ENCODE measurements at places on chromosomes 2 and 18.

GRCh38 chr2:81445176-81445575 is 1140.6 kb upstream of the LRRTM1 start:
- no peak for DNase-seq

GRCh38 chr2:122167515-122167914 is 412.1 kb downstream of the TSN start:
- no peak for DNase-seq

DNA sequence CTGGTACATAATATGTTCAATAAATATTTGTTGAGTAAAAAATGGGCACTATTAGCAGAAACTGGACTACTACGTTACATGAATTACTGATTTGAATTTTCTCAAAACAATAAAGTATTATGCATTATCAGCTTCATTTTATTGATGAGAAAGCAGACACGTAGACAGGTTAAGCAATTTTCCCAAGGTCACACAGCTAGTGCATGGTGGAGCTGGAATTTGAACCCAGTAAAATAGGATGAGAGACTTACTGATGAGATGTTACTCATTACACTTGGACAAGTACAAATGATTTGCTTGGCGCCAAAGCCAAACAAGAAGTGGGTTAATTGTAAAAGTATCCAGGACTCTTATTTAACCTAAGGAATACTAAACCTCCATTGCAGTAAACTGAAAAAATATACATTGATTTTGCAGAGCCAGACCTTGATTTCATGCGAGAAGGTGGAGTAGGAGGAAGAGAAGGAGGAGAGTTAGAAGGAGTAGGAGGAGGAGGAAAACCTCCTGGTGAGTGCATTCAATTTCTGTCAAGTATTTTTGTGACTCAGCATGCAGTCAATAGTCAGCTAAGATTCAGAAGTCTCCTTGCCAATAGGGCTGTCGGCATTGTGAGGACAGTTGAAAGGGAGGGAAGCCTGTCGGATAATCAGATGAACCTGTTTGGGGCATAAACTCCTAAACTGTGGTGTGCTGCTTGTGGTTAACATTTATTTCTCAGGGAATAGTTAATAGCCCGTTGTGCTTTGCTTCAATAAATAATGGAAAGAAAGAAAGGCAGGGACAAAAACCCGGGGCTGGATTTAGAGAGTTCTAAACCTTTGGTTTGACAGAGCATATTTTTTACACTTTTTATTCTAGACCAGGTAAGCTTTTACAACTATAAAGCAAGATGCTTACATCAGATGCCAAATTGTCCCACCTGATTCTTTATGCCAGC is 77.0 kb upstream of the TACR1 start:
- no peak for DNase-seq

DNA sequence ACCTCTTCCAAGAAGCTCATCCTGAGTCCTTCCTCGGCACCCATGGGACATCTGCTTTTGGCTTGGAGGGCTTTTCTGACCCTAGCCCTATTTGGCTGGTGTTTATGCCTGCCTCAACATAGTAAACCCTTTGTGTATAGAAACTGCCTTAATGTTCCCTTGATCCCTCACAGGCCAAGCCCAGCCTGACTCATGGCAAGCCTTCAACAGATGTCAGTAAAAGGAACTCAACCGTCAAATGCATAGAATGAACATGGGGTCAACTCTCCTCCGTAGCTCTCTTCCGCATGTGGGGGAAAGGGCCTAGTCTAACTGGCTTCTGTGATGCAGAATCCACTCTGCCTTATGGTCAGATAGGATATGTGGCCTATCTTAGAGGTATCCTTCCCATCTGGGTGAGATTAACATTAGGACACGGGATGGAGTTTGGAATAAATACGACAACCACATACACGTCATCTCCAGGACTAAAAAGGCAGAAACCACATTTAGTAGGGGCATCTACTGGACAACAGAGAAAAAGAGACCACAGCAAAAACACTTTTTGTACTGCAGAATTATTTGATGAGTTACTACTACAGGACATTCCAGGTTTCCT is 2.5 kb upstream of the NPAS2 start:
- no peak for DNase-seq

GRCh38 chr18:38790303-38790702 is 1224.7 kb upstream of the CELF4 start:
- no peak for DNase-seq

GRCh38 chr2:126822115-126822514 is 76.6 kb upstream of the TEX51 start:
- DNase-seq, result no peak

GRCh38 chr2:145066151-145066661 is 546.3 kb upstream of the ZEB2 start:
- DNase-seq, result no peak

DNA sequence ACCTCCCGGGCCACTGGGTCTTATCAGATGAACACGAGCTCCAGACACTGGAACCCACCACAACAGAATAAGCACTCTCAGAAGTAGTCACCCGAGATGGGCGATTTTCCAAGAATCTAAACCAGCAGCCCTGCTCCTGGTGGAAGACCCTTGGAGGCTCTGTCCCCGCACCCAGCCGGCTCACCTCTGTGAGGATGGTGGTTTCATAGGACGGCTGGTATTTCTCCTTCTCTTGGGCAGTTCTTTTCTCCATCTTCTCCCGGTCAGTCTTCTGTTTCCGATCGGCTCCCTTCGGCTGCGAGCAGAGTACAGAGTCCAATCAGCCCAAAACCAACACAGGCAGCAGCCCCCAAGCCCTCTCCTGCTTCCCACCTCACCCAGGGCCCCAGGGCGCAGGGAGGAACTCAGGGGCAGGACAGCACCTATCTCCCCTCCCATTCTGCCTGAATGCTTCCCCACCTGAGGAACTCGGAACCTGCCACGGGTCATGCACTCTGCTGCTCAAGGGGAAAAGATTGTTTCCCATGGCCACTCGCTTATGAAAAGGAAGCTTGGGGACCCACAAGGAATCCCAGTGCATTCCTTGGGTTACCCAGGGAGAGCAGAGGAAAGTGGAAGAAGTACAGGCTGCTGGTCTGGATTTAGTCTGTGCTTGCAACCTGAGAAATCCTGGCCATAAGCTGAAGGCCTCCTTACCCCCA is 42.7 kb downstream of the TFCP2L1 start:
- no peak for DNase-seq

- DNase-seq, result no peak
Measured at GRCh38 chr2:206211657-206212255, 52.1 kb downstream of the EEF1B2 start.

DNA sequence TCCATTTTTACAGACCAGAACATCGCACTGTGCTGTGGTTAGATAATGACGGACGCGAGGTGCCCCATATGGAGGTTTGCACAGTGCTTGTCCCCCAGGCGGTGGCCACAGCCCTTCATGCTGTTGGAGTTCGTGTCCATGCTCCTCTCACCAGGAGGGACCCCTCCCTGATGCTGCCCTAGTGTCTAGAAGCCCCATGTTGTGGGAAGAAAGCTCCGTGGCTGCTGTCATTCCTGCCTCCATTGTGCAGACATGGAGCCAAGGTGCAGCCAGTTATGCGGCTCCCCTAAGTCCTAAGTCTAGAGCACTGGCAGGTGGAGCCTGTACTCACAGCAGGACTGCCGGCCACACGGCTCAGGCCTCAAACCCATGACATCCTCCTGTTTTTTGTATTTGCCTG is 464.9 kb downstream of the EIPR1 start:
- DNase-seq, result no peak

GRCh38 chr2:95058989-95059641 is 33.6 kb downstream of the MAL start:
- no peak for DNase-seq

GRCh38 chr2:209681201-209681735 is 90.4 kb upstream of the UNC80 start:
- no peak for DNase-seq

DNA sequence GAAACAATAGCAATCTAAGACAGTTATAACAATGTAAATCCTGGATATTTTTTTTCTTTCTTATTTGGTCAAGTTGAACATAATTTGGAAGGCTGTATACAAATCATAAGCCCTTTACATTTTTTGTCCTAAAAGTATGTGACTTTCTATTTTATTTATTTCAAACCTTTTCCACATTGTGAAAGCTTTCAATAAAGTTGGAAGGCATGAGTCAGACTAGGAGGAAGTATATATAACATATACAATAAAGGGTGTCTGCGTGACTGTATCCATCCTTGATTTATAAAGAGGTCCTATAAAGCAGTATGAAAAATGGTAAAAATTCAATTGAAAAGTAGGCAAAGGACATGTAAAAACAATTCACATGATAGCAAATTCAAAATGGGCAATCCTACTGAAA is 44.4 kb downstream of the CRACDL start:
- no peak for DNase-seq

- no peak for DNase-seq
Measured at GRCh38 chr2:31151501-31151900, 13.3 kb upstream of the GALNT14 start.

Measured in CD4-positive, alpha-beta T cell treated with Interferon alpha-2 for 1 hour (primary cell).